ENCODE measurements at places on chromosomes 4 and X. TPM values are rescaled to one million over a fixed set of nuclear protein-coding genes. Genes with fewer than 3 reads are reported as not detected.

DNA sequence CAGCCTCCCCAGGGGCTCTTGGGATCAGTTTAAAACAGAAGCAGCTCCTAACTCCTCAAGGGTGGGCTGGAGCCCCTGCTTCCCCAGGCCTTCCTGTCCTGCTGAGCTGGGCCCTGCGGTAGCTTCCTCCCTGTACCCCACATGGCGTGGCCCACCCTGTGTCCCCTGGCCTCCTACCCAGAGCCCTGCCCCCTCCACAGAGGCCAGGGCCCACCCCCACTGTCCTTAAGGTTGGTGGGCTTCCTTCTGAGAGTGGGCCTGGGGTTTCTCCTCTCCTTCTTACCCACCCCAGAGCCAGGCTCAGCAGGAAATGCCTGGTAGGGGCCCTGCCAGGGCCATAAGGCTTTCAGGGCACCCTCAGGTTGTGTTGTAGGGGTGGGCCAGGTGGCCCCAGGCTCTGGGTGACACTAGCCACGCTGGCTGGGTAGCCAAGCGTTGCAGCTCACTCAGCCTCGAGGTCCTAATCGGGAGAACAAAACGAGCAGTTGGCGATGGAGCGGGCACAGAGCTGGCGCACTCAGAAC, 11.6 kb downstream of the SH3BP2 start:
- DNase-seq: no peak

GRCh38 chr4:184968366-184968765, 49.9 kb upstream of the HELT start:
- DNase-seq: no peak

- no peak for DNase-seq
These were observed 44.3 kb downstream of the EFHC2 start for GRCh38 chrX:44299177-44299576.

GRCh38 chr4:77473509-77473908, 132.1 kb upstream of the CXCL13 start:
- DNase-seq: no peak

DNA sequence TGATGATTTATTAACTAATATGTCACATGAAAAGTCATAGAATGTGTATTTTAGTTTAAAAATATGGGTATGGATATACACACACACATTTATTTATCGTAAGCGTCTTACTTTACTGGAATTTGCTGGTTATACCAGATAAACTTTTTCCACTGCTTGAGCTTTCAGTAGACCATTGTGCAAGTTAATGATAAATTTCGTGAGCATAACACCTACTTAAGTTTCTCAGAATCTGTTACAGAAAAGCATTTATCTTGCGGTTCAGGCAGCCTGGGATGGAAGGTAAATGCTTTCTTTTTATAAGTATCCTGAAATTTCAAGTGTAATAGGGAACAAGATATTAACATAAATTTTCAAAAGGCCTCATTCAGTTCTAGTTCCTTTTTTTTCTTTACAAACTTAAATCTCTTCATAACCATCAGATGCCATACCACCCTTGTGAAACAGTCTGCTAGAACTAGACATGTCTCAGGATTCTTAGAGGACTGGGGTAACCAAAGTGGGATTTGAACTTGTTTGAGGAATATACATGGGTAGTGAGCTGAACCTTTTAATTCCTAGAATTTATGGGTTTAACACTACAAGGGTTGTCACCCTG, 27.7 kb downstream of the ATP7A start:
- no peak for DNase-seq

- DNase-seq: peak; percentile 18
These were observed 72.2 kb upstream of the MXD4 start for GRCh38 chr4:2333916-2334644.

GRCh38 chrX:71103110-71103983, 3.2 kb downstream of the CXorf65 start:
- DNase-seq: no peak

DNA sequence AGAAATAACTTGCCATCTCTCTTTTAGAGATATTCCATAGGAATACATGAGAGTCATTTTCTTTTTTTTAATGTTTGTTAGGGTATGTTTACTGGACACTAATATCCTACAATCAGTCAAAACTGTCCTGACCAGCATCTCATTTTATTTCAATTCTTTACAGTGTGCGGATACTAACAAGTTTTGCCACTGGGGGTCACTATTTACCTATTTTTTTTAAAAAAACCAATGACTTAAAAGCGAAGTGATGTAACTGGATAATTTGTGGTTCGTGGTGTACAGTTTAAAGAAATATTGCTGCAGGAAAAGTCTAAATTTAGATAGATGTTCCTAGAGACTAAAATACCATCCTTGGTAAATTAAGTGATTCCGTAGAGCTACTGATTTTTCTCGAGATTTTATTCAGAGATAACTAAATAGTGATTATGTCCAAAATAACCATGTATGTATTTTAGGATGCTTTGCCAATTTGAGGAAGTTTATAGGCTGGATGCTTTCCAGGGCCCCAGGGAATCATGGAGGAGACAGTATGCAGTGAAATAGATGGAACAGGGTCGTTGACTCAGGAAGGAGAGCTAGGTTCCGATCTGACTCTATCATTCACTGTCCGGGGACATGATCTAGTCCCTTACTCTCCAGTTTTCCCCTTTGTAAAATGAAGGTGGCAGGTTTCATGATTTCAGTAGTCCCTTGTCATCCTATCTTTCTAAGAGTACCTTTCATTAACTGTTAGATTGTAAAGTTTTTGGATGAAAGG, 34.0 kb upstream of the GNPDA2 start:
- no peak for DNase-seq

DNA sequence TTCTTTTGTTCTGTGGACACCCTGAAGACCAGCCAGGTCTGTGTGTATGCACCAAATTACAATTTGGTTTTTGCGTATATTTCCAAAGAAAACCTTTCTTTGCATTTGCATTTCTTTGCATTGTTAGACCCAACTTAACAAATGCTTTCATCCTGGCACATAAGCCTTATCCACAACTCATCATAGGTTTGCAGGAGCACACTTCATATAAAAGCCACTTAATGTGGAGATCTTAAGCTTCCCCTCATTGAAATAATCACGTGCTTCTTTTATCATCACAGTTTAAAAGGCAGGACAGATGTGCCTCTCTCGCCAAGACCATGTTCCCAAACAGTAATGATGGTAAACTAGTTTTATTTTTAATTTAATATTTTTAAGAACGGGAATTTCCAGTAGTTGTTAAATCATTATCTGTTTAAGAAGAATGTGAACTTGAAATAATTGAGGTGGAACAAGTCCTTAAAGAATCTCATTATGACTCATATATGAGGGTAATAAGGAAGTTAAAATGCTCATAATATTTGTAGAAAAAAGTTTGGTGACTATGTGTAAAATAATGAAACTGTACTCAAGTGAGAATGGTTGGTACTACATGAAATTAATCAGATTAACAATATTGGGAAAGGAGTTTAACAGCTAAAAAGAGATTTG, 65.5 kb downstream of the GLRA3 start:
- no peak for DNase-seq

- DNase-seq: no peak
These were observed 29.4 kb upstream of the NDP start for GRCh38 chrX:44002567-44002966.

- no peak for DNase-seq
These were observed 290.6 kb upstream of the GRID2 start for GRCh38 chr4:92012899-92013867.

- no peak for DNase-seq
These were observed 3.0 kb upstream of the MAB21L2 start for GRCh38 chr4:150578745-150579501.

DNA sequence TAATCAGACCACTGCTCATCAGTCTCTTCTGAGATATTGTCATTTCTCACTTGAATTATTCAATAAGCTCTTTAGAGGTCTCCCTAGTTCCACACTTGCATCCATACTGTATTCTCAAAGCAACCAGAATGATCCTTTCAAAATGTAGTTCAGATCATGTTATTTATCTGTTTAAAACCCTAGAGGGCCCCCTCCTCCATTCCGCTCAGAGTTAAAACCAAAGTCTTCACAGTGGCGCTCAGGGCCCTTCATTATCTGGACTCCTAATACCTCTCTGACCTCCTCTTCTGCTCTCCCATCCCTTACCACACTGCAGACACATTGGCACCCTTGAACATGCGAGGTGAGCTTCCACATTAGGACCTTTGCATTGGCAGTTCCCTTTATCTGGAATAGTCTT, 32.7 kb upstream of the HPGDS start:
- DNase-seq: no peak

GRCh38 chr4:153794006-153794405, 5.1 kb upstream of the SFRP2 start:
- DNase-seq: no peak

GRCh38 chr4:156790866-156791265, 180.7 kb downstream of the PDGFC start:
- no peak for DNase-seq

DNA sequence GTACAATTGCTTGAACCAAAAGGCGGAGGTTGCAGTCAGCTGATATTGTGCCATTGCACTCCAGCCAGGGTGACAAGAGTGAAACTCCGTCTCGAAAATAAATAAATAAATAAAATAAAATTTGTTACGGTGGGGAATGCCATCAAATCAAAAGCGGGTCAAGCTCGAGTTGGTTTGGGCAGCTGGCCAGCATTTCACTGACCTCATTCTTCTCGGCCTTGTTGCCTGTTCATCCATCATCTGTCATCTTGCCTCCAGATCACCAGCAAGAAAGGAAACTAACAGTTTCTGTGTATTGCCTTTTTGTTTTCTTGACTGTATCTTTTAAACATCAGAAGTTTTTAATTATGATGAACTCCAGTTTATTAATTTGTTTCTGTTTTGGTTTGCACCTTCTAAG, 31.5 kb upstream of the KLHL2 start:
- DNase-seq: no peak

DNA sequence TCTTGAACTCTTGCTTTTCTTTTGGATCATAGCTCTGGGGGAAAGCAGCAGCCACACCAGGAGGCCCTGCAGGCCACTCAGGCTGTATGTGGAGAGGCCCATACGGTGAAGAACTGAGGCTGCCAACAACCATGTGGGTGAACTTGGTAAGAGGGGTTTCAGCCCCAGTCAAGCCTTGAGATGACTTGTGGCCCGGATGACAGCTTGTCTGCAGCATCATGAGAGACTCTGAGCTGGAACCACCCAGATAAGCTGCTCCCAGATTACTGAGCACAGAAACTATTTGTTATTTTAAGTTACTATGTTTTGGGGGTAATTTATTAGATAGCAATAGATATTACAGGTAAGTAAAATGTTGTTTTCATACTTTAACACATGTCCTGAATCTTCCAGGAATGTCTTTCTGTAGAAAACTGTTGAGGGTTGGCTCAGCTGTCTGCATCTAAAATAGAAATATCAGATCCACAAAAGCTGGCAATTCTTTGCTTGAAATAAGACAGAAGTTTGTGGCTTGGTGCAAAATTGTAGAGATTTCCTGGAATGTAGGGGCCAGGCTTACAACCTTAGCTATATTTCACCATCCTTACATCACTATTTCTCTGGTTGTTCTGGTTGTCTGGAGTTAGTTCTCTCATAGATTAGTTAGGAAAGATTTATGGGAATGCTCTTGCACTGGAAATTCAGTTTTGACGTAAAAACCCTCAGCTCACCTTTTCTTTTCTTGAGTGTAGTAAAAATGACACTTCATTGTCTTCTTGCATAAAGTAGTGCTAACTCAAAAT, 272.1 kb downstream of the RAPGEF2 start:
- no peak for DNase-seq

GRCh38 chr4:115850799-115851509, 737.5 kb upstream of the NDST4 start:
- DNase-seq: no peak

- DNase-seq: no peak
These were observed 10.1 kb upstream of the FGFR3 start for GRCh38 chr4:1783015-1783414.

DNA sequence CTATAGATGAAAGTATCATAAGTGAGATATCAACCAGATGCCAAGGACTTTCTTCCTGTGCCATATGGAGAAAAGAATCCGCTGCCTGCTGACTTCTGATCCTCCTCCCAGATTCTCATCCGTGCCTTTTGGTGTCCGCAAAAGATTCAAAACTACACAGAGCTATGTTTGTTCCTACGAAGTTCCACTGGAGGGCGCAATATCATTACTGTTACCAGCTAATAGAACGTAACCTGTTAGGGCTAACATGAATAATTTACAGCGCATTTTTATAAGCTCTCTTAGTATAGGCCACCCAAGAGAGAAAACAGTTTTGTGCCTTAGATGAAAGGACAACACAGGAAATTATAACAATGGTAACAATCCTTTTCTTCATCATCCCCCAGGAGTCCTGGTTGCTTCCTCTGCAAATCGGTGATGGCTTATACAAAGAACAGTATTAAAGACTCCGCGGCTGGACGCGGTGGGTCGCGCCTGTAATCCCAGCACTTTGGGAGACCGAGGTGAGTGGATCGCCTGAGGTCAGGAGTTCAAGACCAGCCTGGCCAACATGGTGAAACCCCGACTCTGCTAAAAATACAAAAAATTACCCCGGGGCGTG, 22.8 kb upstream of the CENPVL3 start:
- no peak for DNase-seq

GRCh38 chr4:184906480-184907097, 80.8 kb upstream of the ACSL1 start:
- DNase-seq: no peak

- DNase-seq: peak; percentile 66
These were observed 112.5 kb upstream of the ATP6AP2 start for GRCh38 chrX:40468033-40468846.

- DNase-seq: no peak
These were observed 32.0 kb downstream of the NAP1L2 start for GRCh38 chrX:73182502-73183114.

DNA sequence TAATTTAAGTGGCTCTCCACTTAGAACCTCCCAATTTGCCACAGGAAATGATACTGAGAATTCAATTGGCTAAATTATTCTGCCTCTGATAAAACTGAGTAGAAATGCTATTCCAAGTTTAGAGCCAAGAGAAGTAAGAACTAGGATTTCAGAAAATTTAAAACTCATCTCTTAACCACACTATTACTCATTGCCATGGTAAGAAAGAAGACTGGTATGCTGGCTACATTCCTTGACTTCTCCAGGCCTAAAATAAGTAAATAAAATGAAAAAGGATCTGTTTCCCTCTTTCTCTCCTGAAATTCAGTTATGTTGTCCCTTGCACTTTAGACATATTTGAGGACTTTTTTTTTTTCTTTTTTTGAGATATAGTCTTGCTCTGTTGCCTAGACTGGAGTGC, 23.3 kb downstream of the ZNF280C start:
- DNase-seq: no peak

Gene UGT2A3
- not detected for total RNA-seq

Gene SULT1E1
- not detected for total RNA-seq

Gene DACH2
- total RNA-seq: not detected

Gene CNOT6L
- 11.4 TPM for total RNA-seq

Gene TENT5D
- not detected for total RNA-seq

Gene GPRASP3
- total RNA-seq: 3.4 TPM

Gene CLDN22
- total RNA-seq: not detected

Gene OPRPN
- total RNA-seq: not detected

Gene LRIT3
- total RNA-seq: not detected

Gene OTUD5
- total RNA-seq: 15.4 TPM

Gene MAGEA4
- total RNA-seq: not detected

Gene DSPP
- not detected for total RNA-seq

Gene CYTL1
- not detected for total RNA-seq

Data from right atrium auricular region (tissue), 2 donors.